ENCODE measurements at places on chromosomes 11 and 22.

GRCh38 chr11:72641522-72642042 lies 32.6 kb downstream of the PDE2A start:
- no peak for DNase-seq

DNA sequence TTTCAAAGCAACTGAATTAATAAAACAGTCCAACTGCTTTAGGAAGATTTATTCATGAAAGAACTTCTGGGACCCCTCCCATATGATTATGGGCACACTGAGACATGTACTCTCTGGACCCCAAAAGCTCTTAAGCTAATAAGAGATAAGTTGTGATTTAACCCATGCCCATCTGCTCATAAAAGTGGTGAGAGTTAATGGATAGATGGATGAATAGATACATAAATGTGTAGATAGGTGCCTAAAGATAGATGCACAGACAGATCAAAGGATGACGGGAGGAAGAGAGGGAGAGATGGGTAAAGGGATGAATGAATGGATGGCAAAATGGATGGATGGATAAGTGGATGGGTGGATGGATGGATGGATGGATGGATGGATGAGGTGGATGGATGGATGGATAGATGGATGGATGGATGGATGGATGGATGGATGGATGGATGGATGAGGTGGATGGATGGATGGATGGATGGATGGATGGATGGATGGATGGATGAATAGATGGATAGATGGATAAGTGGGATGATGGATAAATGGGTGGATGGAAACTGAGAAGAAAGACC lies 29.4 kb upstream of the TH start:
- DNase-seq, result no peak

DNA sequence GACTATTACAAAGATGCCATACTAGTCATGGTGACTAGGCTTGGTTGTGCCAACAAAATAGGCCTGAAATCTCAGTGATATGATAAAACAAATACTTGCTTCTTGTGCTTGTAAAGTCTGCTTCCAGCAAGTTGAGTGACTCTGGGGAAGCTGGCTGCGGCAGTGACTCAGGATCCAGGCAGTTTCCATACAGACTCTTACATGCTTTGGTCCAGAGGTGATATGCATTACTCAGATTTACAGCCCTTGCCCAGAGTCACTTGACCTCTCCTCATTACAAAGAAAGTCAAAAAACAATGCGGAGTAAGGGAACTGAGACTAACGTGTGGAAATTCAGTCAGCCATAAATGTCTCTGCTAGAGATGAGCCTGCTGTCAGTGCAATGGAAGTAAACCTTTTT lies 387.5 kb downstream of the KCNA4 start:
- peak; percentile 7 for DNase-seq

DNA sequence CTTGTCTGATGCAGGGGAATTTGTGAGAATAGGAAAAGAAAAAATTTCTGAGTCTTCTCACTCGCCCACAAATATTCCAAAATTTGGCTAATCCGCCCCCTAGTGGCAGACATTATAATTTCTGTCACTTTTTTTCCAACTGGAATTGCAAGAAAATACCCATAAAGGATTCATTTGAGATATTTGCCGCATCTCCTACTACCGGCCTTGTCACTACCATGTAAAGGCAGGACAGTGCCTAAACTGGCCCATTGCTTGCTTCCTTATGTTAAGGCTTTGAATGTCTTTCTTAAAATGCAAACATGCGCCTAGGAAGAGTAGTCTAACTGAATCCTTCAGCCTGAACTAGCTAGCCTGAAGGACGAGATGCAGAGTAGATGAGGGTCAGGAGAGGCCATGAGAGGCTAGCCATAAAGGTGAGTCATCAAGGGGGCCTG lies 9.3 kb upstream of the CEP295 start:
- peak; percentile 13 for DNase-seq

DNA sequence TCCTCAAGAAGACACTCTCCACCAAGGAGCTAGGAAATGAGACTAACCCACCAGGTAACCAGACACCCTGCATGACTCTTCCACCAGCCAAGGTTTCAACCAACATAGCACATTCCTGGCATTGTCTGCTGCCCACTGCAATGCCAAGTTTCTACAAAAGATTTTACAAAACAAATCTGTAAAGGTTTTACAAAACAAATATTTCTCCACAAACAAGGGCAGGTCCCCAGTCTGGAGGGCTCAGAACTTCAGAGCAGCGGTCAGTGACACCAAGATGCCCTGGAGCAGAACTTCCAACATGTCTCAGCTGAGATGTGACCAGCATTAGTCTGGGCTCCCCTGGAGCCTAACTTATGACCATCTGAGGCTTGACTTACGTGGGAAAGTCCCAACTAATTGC lies 14.0 kb downstream of the GALNT18 start:
- peak; percentile 65 for DNase-seq

GRCh38 chr22:21000207-21000986 lies 1.5 kb downstream of the THAP7 start:
- no peak for DNase-seq

- no peak for DNase-seq
Observed at GRCh38 chr11:115550291-115551059, 46.3 kb upstream of the CADM1 start.

GRCh38 chr22:38879108-38879729 lies 7.2 kb upstream of the CBX6 start:
- DNase-seq, result no peak

- no peak for DNase-seq
Observed at GRCh38 chr11:75668451-75669297, at the start of gene MAP6. Gene MAP6 (minus strand): TSS chr11:75669038. CDS start chr11:75668369, 669 bp downstream.

DNA sequence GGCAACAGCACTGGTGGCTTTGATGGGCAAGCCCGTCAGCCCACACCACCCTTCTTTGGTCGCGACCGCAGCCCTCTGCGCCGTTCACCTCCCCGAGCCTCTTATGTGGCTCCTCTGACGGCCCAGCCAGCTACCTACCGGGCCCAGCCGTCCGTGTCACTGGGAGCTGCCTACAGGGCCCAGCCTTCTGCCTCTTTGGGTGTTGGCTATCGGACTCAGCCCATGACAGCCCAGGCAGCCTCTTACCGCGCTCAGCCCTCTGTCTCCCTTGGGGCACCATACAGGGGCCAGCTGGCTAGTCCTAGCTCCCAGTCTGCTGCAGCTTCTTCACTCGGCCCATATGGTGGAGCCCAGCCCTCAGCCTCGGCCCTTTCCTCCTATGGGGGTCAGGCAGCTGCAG lies 8.0 kb downstream of the RBM14 start:
- no peak for DNase-seq

GRCh38 chr11:70555078-70555477 lies 156.7 kb downstream of the CTTN start:
- DNase-seq, result no peak

DNA sequence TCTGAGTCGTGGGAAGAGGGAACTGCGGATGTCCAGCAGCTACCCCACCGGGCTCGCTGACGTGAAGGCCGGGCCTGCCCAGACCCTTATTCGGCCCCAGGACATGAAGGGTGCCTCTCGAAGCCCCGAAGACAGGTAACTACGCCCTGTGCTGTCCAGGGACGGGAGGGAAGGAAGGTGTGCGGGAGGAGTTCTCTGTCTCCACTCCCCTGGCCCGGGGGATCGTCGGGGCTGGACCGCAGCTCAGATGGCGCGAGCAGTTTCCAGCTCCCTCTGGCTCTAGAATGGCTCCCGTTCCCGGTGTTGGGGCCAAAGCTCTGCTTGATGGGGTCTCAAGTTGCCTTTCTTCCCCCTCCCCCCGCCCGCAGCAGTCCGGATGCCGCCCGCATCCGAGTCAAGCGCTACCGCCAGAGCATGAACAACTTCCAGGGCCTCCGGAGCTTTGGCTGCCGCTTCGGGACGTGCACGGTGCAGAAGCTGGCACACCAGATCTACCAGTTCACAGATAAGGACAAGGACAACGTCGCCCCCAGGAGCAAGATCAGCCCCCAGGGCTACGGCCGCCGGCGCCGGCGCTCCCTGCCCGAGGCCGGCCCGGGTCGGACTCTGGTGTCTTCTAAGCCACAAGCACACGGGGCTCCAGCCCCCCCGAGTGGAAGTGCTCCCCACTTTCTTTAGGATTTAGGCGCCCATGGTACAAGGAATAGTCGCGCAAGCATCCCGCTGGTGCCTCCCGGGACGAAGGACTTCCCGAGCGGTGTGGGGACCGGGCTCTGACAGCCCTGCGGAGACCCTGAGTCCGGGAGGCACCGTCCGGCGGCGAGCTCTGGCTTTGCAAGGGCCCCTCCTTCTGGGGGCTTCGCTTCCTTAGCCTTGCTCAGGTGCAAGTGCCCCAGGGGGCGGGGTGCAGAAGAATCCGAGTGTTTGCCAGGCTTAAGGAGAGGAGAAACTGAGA lies 1.4 kb downstream of the ADM start:
- no peak for DNase-seq

Data from foreskin keratinocyte (primary cell).